ENCODE measurements at places on chromosomes 4 and X.
A peak's percentile ranks its signal among the peaks of the same experiment; 100 is the strongest.

DNA sequence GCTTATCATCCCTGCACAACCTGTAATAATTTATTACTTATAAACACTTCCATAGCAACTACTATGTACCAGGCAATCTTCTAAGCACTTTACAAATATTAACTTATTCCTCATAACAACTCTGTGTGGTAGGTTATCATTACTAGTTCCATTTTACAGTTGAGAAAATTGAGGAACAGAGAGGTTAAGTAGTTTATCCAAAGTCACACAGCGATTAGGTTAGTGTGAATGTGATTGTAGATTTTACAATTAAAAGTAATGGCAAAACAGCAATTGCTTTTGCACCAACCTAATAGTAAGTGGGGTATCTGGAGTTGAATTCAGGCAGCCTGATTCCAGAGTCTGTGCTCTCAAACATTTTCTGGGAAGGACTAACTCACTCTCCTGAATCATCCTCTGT is 348.9 kb downstream of the NKX6-1 start:
- no peak for DNase-seq

- no peak for DNase-seq
These were observed 8.8 kb downstream of the EPHA5 start for GRCh38 chr4:65661471-65661870.

GRCh38 chr4:112140536-112140935 is 4.7 kb upstream of the FAM241A start:
- DNase-seq: no peak

DNA sequence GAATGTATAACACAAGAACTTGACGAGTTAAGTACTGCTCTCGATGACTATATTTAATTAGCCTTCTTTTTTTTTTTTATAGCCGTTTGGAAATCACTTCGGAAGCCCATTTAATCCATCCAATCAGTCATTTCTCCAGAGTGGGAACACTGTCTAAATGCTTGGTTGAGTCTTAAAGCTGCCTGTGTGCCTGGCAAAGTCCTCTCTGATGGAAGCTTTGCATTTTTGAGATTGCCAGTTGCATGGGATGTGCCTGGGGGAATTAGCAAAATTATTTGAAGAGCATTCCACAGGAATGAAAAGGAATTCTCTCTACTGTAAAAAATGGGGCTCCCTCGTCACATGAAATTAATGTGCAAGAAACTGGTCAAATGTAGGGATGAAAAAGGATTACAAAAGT is 398.8 kb upstream of the RPS6KA3 start:
- no peak for DNase-seq

DNA sequence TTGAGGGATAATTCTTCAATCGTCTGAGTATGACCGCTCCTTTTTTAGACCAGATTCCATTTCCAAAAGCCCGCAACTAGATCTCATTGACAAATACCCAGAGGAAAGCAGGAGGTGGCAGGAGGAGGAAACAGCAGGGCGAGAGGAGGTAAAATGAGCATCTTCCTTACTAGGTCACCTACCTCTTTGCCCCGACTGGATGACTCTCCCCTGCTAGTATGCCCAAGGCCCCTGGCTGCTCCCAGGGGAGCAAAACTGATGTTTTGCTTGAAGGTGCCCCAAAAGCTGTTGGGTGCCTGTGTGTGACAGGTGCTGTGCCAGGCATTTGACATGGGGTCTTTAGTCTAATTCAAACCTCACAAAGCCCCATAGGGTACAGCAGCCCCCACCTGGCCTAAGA is 48.9 kb downstream of the C4orf50 start:
- DNase-seq: no peak

DNA sequence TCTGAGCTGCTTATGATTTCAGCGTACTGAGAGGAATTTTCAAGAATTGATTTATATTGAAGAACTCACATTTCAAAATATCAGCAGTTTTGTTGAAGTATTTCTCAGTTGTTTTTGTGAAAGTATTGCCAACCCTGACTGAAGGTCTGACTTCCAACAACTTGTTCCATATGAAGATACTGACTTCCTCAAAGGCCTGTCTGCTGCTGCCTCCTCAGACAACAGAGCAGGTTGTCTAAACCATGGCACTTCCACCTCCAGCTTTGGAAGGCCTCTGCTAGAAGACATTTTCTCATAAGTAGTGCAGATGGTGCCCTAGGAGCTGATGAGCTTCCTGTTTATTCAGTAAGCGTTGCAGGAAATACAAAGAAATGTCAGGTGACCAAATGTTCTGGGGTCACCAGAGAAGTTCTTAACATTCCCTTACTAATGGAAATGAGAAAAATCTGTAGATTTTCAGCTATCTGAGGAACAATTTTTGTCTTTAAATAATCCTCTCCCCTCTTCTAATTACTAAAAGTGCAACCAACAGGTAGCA is 28.8 kb downstream of the FGF2 start:
- DNase-seq: no peak

DNA sequence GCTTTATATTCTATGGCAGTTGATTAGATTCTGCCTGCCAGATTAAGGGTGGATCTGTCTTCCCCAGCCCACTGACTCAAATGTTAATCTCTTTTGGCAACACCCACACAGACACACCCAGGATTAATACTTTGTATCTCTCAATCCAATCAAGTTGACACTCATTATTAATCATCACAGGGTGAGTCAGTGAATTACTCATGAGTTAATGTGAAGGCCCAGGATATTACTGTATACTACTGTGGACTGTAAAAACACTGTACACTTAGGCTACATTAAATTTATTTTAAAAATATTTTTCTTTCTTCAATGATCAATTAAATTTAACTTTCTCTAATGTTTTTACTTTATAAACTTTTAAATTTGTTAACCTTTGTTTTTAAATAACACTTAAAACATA is 87.7 kb downstream of the NAP1L3 start:
- no peak for DNase-seq

- no peak for DNase-seq
These were observed 203.9 kb upstream of the VCX3A start for GRCh38 chrX:6738518-6739470.

GRCh38 chrX:31337332-31337731 is 265.5 kb upstream of the FTHL17 start:
- DNase-seq: no peak

DNA sequence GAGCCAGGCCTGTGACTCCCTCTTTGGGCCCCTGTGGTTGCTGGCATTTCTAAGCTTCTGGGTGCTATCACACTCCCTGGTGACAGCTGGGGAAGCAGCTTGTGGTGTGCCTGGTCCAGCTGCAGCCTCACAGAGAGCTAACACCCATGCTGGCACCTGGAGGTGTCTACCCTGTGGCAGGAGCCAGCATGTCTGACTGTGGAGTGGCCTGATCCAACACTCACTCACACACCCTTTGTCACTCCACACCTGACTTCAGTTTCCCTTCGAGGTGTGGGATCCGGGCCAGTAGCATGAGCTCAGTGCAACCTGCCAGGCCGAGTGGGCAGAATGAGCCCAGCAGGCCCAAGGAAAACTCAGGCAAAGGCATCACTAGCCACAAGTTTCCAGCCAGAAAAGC is 67.5 kb downstream of the TECRL start:
- DNase-seq: no peak

DNA sequence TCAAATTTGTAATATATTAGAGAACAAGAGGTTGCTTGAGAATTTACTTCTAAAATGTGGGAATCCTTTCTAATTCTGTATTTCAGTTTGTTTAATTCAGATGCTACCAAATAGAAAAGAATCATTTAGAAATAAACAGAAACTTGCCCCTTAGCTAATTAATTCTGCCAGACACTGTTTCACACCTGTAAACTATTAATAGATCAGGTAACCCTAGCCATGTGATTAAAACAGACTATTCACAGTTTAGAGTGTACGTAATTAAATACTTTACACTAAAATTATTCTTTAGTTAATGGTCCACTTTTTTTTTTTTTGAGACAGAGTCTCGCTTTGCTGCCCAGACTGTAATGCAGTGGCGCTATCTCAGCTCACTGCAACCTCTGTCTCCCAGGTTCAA is 124.0 kb downstream of the PTPN13 start:
- DNase-seq: no peak

GRCh38 chr4:29081234-29081955 is 1638.8 kb upstream of the PCDH7 start:
- DNase-seq: no peak

DNA sequence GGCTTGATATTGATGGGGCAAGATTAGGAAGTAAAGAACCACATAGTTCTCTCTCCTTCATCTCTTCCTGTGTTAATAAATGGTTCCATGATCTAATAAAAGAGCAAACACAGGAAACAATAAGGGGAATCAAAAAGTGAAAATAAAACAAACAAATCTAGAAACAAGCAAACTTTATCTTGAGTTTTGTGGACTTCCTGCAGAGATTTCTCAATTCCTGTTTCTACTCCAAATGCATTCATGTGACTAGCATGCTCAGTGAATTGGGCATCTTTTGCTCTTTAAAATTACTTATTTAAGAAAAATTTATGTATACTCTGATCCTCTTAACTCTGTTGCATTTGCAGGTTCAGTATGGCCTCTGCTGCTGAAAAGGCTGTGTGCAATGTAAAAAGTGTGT is 682.0 kb downstream of the KCTD8 start:
- no peak for DNase-seq

- no peak for DNase-seq
These were observed 62.4 kb downstream of the HOPX start for GRCh38 chr4:56618734-56619133.

DNA sequence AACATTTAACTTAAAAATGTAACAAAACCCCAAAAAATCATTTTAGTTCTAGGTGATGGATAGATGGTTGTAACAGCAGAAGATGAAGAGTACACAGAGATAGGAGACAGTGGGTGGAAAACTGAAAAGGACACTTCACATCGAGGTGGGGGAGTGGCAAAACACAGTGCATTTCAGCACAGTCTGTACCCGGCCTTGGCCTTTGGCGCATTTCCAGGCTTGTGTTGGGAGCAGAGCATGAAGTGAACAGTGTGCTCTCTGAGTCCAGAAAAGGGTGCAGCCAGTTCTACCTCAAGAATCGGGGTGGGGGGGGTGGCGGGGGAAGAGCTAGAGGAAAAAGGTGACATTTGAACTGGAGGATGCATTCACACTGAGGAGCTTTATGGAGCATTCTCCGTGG is 4.3 kb downstream of the TSPYL2 start:
- no peak for DNase-seq

GRCh38 chr4:180542445-180543100 is 1700.6 kb upstream of the TENM3 start:
- peak; percentile 70 for DNase-seq

GRCh38 chr4:24840826-24841543 is 45.6 kb downstream of the SOD3 start:
- DNase-seq: no peak

- DNase-seq: no peak
These were observed 606.2 kb downstream of the KLHL13 start for GRCh38 chrX:117510453-117510852.

GRCh38 chr4:186021461-186022167 is 47.3 kb upstream of the TLR3 start:
- DNase-seq: no peak

- no peak for DNase-seq
These were observed 6.0 kb downstream of the FRG2 start for GRCh38 chr4:190020790-190021717.

- no peak for DNase-seq
These were observed 23.9 kb upstream of the HSD17B10 start for GRCh38 chrX:53458082-53458481.

DNA sequence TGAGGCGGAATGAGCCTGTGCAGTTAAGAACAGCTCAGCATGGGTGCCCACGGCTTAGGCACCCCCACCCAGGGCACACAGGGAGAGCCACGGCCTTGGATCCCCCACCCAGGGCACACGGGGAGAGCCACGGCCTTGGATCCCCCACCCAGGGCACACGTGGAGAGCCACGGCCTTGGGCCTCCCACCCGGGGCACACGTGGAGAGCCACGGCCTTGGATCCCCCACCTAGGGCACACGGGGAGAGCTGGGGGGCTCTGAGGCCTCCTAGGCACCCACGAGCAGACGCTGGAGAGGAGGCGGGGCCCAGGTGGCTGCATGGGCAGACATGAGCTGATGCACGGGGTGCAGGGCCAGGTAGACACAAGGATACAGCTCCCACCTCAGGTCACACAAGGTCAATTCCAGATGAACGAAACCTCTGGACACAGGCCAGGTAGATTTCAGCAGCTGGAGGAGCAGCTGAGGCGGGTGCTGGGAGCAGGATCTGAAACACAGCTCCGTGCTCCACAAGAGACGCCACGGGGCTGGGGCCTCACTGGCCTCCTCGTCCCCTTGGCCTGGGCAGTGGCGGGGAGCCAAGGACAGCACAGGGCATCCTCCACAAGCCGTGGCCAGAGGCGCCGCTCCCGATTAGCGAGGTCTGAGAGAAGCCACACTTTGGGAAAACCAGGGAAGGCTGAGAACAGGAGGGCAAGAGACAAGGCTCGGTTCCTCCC is 30.8 kb downstream of the GAK start:
- no peak for DNase-seq

DNA sequence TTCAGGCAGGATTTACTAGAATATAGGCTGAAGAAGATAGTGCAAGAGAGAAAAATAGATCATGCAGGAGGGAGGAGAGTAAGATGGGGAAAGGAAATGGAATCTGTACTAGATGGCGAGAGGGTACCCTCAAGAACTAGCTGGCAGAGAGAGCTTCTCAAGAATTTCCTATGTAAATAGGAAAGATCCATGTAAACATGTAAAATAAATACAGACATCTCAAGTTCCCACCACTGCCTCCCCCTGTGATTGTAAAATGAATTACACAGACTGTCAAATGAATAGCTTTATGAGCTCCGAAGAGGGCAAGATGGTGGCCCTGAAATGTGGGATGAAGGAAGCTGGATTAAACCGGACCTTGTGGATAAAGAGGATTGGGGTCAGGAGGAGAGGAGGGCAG is 178.0 kb downstream of the PALLD start:
- DNase-seq: no peak

- no peak for DNase-seq
These were observed 331.3 kb upstream of the KLF3 start for GRCh38 chr4:38332699-38333098.

GRCh38 chr4:86896596-86896995 is 4.4 kb upstream of the C4orf36 start:
- no peak for DNase-seq

GRCh38 chrX:116281106-116281505 is 110.6 kb downstream of the AGTR2 start:
- no peak for DNase-seq

DNA sequence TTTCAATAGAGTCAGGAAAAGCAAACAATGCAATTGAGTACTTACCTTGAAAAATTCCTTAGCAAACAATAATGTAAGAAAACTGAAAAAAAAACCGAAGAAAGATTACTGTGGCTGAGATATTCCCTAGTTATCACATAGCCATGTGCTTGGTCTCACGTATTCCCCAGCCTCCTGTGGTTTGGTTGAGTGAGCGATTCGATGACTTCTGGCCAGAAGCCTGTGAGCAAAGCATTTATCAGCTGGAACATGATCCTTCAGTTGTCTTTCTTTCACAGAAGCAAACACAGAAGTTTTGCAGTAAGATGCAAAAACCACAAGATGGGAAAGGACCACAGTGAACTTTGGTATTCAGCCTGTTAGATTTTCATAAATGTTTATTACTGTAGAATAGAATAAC is 1754.3 kb upstream of the AGA start:
- peak; percentile 64 for DNase-seq

DNA sequence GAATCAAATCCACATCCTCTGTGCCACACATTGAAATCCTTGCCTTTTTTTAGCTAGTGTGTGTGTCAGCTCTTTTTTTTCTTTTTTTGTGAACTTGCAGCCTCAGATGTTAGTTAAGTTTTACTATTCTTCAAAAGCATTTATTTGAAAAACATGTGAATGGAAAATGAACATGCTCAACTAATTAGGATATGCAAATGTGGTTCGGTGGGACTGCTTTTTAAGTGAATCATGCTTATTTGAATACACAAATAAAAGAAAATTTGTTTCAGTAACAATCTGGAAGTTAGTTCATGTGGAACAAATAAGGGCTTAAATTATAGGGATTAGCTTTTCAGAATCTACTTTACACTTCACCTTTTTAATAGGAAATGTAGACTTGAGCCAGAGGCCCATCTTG is 751.5 kb upstream of the FAM241A start:
- DNase-seq: no peak
